NCI-H2029 (cell line): ENCODE measurements at places on chromosomes 1 and 21.
A peak's percentile ranks its signal among the peaks of the same experiment; 100 is the strongest.

DNA sequence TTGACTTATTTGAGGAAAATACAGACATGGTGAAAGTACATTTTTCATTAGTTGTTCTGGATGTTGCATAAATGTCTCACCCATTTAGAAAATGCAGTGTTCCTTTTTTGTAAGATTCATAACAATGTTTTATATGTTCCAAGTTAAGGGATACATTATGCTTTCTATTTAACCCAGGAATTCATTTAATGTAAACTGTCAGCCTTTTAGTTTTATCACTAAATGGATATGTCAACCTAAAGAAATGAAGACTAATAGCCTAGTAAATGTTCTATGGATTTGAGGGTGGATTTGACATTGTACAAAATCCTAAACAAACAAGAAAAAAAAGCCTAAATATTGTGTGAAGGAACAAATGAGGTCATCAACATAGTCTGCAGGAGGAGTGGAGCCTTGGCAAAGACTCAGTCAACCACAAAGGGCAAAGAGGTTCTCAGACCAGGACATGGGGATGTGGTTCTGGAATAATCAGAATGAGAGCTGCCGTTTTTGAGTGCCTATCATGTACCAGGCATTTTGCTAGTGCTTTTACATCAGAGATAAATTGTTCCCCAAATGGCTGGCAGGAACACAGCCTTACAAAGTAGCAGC is 8.8 kb upstream of the INSL5 start:
- DNase-seq: no peak

GRCh38 chr1:37795340-37796125 is 1.9 kb downstream of the MANEAL start:
- DNase-seq: peak; percentile 65

GRCh38 chr1:225987491-225988316 is 11.4 kb downstream of the SDE2 start:
- DNase-seq: peak; percentile 25

DNA sequence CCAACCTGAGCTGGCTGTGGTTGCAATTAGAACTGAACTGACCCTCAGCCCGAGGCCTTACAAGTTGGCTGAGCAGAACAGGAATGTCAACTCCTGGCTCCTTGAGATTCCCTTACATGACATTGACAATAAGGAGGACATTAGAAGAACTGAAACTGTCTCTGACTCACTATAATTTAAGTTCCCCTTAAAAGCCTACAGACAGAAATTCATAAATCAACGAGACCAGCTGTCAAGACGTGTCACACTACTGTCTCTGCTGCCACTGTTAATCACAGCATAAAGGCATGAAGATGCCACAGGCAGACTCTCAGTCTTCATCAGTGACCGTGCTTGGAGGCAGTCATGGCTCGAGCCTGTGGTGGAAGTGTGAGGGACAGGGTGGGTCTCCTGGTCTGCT is 168.8 kb downstream of the GABPA start:
- no peak for DNase-seq

DNA sequence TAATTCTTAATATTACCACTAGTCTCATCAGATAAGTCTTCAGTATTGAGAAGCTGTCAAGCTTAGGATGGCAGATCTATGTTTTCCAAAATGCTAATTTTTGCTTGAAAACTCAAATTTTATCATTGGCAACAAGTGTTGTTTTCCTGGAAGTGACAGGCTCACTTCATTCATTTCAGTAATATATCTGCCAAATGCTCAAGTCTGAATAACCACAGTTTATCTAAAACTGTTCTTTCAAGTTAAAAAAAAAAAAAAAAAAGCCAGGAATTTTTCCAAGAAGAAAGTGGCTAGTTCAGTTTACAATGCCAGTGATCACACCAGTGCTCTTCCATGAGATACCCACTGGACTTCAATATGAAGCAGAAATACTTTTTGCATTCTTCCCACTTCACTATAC is 20.6 kb downstream of the SMYD2 start:
- DNase-seq: no peak

- DNase-seq: no peak
Observed at GRCh38 chr1:200442537-200443156, 32.8 kb upstream of the ZNF281 start.

DNA sequence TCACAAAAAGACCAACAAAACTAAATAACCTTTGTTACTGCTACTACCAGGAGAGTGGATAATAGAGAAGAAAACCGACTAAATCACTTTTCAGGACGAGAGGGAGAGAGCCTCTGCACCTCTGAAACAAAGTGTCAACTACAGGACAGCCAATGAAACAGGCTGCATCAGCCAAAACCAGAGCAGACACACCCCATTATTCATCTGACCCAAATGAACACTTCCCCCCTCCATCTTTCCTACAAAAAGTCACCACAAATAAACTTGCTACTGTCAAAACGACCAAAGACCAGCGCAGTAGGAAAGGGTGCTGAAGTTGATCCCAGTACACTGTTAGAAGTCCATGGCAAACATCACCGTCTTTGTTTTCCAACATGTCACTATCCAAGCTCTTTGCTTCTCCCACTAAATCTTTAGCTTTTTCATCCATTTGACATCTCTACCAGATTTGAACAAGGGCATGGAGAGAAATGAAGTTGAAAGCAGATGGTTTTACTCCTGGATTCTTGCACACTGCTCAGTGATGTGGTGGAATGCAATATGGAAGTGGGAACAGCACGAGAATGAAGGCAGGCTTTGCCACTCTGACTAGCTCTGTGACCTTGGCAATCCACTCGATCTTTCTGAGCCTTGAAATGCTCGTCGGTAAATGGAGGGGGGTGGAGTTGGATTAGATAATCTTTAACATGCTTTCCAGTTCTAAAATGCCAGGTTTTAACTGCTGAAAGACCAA is 20.5 kb downstream of the DSTYK start:
- no peak for DNase-seq

DNA sequence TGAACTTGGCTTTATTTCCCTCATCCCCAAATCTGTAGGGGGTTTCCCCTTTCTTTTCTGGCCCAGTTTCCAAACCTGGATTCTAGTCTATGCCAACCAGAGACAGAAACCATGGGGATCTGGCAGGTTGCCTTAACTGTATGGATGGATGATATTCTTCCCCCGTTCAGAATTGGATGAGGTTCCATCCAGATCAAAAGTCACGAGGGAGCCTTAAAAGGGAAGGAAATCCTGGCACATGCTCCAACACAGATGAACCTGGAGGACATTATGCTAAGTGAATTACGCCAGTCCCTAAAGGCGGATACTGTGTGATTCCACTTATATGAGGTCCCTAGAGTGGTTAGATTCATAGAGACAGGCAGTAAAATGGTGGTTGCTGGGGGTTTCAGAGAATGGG is 124.4 kb downstream of the HUNK start:
- DNase-seq: no peak

- DNase-seq: peak; percentile 17
Observed at GRCh38 chr1:48082271-48082962, 85.2 kb upstream of the TRABD2B start.

DNA sequence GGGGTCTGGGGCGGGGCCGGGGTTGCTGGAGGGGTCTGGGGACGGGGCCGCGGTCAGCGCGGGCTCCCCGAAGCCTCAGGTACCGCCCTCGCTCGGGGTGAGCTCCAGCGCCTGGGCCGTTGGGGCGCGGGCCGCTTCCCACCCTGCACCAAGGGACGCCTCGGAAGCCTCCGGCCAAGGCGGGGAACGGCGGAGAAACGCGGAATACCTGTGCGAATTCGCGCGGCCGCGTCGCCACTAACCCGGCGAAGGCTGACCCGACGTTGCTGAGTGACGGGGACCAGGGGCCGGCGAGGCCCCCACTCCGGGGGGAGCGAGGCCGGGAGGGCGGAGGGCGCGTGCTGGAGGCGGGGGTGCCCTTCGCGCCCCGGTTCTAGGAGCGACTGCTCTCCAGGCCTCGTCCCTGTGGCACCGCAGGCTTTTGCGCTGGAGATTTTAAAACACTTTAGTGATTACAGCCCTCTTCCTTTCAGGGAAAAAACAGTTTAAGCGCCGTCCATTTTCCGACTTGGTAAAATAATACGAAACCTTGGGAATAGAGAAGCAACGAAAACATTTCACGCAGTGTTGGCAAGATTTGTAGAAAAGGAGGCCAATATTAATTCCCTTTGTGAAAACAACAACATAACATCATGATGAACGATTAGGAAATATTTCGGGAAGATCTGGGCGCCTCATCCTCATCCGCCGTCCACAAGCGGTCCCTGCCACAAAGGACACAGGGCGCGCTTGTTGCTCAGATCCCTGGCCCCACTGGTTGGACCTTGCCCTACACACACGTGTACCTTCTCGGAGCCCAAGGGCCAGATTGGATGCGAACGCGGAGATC is 971 bp upstream of the GNG4 start:
- DNase-seq: no peak

DNA sequence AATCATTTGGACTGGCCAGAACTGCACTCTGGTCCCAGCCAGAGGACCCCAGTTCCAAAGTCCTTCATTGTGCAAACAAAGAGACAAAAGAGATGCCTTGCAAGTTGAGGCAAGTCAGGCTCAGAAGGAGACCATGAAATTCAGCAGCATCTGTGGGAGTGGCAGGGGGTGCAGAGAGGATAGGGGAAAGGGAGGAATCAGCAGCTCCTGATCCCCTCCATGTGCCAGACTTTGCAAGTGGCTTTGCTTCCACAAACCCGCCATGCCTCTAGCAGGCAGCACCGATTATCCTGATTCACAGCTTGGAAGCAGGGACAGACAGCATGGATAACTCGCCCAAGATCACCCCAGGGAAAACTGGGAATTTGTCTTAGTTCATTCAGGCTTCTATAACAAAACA is 2.1 kb upstream of the CAPN9 start:
- DNase-seq: no peak

DNA sequence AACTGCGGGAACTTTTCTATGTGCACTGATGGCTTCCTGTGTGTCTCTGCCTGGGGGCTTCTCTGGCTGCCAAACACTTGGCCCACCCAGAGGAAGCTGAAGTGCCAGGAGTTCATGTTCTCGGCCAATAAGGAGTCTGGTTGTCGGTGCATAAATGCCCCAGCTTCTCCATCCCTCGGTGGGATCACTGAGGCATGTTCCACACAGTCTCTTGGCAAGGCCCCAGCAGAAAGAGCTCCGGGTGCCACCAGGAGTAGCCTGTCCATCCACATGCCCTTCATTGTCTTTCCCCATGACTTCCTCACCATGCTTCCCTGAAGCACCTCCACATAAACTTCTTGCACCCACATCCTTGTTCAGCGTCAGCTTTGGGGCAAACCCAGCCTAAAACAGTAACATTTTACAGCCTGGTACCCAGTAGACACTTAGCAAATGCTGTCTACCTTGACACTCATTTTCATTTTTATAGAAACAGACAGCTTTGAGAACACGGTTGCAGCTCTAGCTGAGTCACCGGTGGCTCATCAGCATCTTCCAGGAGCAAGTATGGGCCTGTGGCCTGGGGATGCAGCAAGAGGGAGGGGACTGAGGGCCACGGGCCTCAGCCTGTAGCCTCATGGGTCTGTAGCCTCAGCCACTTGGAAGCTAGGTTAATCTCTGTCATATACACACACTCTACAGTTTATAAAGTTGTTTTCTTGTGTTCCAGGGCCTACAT is 14.8 kb upstream of the CDCP2 start:
- no peak for DNase-seq

- no peak for DNase-seq
Observed at GRCh38 chr1:149916193-149916897, 1.3 kb downstream of the SV2A start.

- DNase-seq: peak; percentile 91
Observed at GRCh38 chr1:94949681-94950661, 23.1 kb upstream of the CNN3 start.

- no peak for DNase-seq
Observed at GRCh38 chr1:242425232-242425631, 99.3 kb downstream of the PLD5 start.

- DNase-seq: no peak
Observed at GRCh38 chr1:220775240-220775853, 11.4 kb upstream of the MTARC1 start.

- no peak for DNase-seq
Observed at GRCh38 chr1:40396420-40396819, 22.9 kb downstream of the SMAP2 start.

GRCh38 chr21:26709090-26709489 is 136.0 kb upstream of the CYYR1 start:
- no peak for DNase-seq

DNA sequence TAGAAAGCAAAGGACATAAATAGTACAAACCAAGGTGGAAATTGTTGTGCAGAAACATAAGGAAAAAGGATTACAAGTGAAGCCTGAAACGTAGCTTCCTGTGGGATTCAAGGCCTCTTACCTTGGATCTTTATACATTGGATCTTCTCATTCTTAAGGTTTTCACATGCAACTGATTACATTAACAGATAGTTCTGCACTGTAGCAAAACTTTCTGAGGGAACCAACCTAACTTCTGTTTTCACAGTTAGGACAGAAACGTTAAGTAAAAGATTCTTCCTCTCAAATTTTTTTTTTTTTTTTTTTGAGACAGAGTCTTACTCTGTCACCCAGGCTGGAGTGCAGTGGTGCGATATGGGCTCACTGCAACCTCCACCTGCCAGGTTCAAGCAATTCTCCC is 7.8 kb upstream of the TM2D1 start:
- DNase-seq: no peak

- no peak for DNase-seq
Observed at GRCh38 chr1:46543382-46543760, 8.1 kb downstream of the KNCN start.

GRCh38 chr1:44346184-44346583 is 8.9 kb downstream of the ERI3 start:
- DNase-seq: no peak

DNA sequence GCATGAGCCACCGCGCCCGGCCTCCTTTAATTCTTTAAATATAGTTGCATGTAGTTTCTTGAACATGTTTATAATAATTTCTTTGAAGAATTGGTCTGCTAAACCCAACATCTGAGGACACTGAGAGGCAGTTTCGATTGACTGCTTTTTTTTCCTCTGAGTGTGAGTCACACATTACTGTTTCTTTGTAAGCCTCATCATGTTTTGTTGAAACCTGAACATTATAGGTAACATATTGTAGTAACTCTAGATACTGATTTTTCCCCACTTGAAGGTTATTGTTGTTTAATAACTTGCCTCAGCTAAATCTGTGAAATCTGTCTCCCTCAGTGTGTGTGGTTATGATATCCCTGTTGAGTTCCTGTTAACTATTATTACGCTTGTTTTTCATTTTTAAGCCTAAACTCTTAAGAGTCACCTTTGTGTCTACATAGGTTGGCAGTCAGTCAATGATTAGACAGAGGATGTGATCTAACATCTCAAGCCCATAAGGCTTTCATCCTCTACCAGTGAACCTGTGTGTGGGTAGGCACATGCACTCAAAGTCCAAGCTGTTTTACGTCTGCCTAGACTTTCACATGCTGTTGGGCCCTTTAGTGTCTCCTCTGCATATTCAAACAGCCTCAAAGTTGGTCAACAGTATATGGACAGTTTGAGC is 155.5 kb downstream of the KCNH1 start:
- DNase-seq: no peak

- no peak for DNase-seq
Observed at GRCh38 chr1:111571987-111572386, 47.6 kb upstream of the RAP1A start.

GRCh38 chr21:29025328-29025713 is 853 bp downstream of the USP16 start:
- no peak for DNase-seq

GRCh38 chr21:29033871-29034270 is 9.4 kb downstream of the USP16 start:
- DNase-seq: no peak

GRCh38 chr1:42453386-42453785 is 2.4 kb downstream of the ZMYND12 start:
- no peak for DNase-seq
